Thymus (tissue), 14 donors: ENCODE measurements at places on chromosomes 13 and 19. TPM values are rescaled to one million over a fixed set of nuclear protein-coding genes. Genes with fewer than 3 reads are reported as not detected.
A peak's percentile ranks its signal among the peaks of the same experiment; 100 is the strongest.

DNA sequence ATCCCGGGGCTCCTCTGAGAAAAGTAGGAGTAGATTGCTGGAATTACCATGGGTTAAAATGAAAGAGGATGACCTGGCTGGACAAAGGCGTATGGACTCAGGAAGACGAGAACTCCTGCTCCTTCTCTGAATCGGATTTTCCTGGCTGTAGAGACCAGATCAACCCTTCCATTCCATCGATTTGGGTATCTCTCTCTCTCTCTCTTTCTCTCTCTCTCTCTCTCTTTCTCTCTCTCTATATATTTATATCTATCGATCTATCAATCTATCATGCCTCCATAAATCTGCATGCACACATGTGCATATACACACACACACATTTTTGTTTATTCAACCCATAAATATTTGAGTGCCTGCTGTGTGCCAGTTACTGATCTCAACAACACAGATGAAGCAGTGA, 234.9 kb downstream of the LMO7 start:
- no peak for DNase-seq

DNA sequence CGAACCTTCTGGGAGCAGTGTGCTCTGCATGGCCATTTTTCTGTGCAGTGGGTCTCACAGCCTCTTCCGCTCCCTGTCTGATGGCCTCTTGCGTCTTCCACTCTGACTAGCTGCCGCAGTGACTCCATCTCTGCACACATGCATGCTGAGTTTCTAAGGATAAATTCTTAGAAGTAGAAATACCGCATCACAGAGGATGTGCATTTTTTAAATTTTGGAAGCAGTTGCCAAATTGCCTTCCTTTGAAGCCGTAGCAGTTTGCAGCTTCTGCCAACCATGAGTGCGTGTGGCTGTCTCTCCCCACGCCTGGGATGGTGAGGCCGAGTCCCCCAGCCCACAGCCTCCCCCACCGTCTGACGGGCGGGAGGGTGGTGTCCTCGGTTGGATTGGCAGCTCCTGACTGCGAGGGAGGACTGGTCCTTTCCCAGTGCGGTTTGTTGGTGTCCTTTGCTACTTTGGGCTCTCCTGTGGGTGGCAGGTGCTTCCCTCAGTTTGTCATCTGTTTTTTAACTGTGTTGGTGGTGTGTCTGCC, 9.8 kb downstream of the FZR1 start:
- no peak for DNase-seq

- no peak for DNase-seq
Measured at GRCh38 chr13:93861818-93862217, 617.7 kb downstream of the DCT start.

DNA sequence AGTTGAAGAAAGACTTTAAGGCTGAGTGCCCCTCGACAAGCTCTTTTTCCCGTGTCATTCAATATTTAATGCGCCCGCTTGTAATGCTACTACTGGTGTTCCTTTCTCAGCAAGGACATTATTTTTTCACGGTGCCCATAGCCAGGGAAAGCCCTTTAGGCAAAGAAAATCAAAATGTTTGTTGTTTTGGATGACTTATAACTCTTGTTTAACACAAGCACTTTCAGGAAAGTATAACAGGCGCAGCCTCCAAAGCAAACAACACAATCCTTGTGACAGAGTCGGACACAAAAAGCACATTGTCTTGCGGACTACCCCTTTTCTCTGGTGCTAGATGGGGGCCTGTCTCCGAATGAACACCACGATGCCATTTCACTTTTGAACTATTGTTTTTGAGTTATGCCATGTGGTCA, 12.4 kb downstream of the ZIC5 start:
- DNase-seq, result no peak

- DNase-seq, result peak; percentile 71
Measured at GRCh38 chr19:13784731-13785452, 10.4 kb upstream of the ZSWIM4 start.

GRCh38 chr19:17049711-17050280, 23.2 kb upstream of the CPAMD8 start:
- DNase-seq, result no peak

C19orf73 gene
- 4.0 TPM for polyA plus RNA-seq

- DNase-seq, result no peak
Measured at GRCh38 chr19:31257426-31258130, 91.7 kb downstream of the TSHZ3 start.

GRCh38 chr13:35797991-35798390, 321.5 kb upstream of the MAB21L1 start:
- no peak for DNase-seq

GRCh38 chr19:39296055-39296645, at the start of gene IFNL1:
Gene IFNL1 (plus strand): TSS chr19:39296407. CDS start chr19:39296422, 15 bp downstream.
- DNase-seq, result no peak

DNA sequence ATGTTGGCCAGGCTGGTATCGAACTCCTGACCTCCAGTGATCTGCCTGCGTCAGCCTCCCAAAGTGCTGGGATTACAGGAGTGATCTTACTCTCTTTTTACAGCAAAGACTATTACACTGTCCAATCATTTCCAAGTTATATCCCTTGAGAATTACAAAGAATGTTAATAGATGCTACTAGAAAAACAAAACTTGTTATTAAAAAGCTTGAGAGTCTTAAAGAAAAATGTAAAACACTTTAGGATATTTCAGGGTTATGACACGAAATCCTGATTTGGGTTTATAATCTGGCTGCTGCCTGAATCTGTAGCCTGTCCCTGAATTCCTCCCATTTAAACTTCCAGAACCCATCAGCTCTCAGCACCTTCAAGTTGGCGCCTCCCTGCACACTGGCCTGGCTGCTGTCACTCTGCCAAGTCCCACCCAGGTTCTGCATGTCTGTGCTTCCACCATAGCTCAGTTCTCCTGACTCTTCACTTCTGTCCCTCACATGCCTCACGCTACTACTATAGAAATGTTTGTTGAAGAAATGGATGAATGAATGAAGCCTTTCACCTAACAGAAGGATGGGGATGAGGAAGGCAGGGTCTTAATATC, 55.8 kb upstream of the RFXAP start:
- DNase-seq, result no peak

- no peak for DNase-seq
Measured at GRCh38 chr13:75222031-75222430, 259.9 kb downstream of the TBC1D4 start.

GRCh38 chr19:43763473-43763939, 8.7 kb upstream of the SMG9 start:
- DNase-seq, result no peak

DNA sequence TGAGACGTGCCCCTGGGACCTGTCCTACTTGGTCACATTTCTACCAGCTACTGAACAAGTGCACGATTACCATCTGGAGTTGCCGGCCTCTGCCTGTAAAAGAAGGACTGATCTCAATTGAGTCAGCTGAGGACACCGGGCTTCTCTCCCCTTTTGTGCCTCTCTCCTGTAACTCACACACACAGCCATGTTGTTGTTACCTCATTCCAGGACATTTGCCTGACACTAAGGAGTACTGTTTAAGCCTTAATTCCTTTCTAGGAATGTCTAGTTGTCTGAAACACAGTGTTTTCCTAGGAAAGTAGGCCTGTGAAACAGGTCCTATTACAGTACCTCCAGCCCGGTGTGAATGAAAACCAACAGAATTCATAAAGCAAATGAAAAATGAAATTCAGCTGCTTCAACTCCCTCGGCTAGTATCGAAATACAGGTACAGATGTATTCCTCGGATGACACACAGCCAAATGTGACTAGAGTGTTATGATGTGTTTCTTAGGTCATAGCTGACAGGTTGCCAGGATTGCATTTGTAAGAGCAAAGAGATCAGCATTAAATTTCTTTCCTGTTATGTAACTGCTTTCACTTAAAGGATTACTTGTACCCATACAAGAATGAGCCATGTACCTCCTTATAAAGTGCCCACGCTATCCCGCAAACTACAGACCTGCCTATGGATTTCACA, 152.0 kb upstream of the IRS2 start:
- peak; percentile 4 for DNase-seq

GRCh38 chr13:83216479-83217245, 665.6 kb downstream of the SLITRK1 start:
- DNase-seq, result no peak

ZNF69 gene
- polyA plus RNA-seq, result 9.4 TPM

GRCh38 chr13:59842507-59842906, 321.2 kb downstream of the DIAPH3 start:
- no peak for DNase-seq

TINCR gene
- polyA plus RNA-seq, result 0.71 TPM

TEX101 gene
- polyA plus RNA-seq, result 0.18 TPM

DNA sequence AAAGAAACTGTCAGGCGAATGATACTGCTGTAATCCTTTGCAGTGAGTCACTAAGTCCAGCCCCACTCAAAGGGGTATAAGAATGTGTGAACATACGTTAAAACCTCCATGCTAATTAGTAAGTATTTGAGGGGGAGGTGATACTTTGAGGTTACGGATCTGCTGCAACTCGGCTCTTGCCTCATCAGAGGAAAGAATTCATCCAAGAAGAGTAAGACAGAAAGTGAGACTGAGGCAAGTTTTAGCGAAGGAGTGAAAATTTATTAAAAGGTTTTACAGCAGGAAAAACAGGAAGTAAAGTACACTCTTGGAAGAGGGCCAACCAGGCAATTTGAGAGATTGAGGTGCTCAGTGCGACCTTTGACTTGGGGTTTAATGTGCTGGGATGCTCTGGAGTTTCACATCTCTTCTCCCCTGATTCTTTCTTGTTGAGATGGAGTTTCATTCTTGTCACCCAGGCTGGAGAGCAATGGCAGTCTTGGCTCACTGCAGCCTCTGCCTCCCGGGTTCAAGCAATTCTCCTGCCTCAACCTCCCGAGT, 9.8 kb downstream of the CLEC4M start:
- no peak for DNase-seq

GRCh38 chr13:60583196-60583888, 186.3 kb downstream of the TDRD3 start:
- no peak for DNase-seq

DNA sequence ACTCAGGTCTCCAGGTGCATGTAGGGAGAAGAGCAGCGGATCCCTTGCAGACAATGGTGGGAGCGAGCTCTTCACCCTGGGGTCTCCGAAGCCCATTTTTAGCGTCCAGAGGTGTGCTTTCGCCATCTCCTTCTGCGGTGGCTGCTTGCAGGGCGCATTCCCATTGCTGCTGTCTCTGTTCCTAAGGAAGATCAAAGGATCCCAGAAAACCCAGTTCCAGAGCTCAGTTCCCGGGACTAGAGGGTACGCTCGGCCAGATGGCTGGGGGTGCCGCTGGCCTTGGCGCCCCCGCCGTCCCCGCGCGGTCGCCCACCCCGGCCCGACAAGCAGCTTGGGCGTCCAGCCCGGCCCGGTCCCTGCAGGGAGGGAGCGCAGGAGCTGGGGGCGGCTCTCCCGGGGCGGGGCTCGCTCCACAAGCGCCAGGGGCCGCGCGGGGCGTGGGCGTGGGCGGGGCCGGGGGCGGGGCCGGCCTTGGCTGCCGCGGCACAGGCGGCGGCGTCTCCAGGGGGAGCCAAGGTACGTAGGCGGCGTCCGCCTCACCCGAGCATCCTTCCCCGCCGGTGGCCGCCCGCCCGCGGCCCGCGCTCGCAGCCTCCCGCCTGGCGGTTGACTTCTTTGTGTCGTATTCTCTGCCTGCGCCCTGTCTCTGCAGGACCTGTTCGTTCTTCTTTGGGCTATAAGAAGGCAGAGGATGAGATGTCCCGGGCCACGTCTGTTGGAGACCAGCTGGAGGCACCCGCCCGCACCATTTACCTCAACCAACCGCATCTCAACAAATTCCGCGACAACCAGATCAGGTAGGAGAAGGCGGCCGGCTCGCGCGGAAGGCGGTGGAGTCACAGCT, 96.8 kb downstream of the ATP8A2 start:
- peak; percentile 3 for DNase-seq

GRCh38 chr19:15895876-15896430, 1.9 kb downstream of the CYP4F2 start:
- no peak for DNase-seq

BST2 gene
- 221 TPM for polyA plus RNA-seq

- no peak for DNase-seq
Measured at GRCh38 chr19:35812220-35813042, at the start of gene PRODH2. Gene PRODH2 (minus strand): TSS chr19:35812845. CDS start chr19:35812805, 40 bp downstream.

DNA sequence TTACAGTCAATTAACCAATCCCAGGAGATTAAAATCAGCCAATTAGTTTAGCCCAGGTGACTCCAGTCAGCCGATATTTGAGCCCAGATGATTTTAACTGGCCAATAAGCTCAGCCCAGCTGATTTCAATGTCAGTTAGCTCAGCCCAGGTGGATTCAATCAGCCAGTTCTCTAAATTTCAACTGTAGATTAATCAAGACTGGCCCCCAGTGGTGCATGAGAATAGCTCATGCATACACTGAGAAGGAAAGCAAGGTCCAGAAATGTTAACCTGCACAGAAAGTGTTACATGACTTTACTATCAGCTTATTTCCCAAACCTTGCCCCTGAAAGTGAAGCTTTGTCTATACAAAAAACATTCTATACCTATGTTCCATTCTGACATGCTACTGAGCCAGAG, 55.4 kb upstream of the ZNF724 start:
- no peak for DNase-seq

DNA sequence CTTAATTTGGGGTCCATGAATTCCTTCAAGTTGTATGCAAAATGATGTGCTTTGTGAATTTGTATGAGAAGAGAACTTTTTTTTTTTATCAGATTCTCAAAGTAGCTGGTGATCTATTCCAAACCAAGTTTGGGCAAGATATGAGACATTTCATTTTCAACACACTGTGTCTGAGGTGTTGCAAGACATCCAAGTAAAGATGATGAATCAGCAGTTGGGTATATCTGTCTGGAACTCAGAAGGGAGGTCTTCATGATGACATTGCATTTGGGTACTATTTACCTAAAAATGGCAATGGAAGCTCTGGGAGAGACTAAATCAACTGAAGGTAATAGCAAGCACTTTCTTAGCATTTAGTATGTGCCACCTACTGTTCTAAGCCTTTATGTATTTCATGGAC, 2.8 kb downstream of the FAM124A start:
- DNase-seq, result no peak

GRCh38 chr19:6100284-6100915, 9.9 kb downstream of the RFX2 start:
- DNase-seq, result no peak

GRCh38 chr13:37326334-37326733, 220.9 kb upstream of the CSNK1A1L start:
- DNase-seq, result no peak

DNA sequence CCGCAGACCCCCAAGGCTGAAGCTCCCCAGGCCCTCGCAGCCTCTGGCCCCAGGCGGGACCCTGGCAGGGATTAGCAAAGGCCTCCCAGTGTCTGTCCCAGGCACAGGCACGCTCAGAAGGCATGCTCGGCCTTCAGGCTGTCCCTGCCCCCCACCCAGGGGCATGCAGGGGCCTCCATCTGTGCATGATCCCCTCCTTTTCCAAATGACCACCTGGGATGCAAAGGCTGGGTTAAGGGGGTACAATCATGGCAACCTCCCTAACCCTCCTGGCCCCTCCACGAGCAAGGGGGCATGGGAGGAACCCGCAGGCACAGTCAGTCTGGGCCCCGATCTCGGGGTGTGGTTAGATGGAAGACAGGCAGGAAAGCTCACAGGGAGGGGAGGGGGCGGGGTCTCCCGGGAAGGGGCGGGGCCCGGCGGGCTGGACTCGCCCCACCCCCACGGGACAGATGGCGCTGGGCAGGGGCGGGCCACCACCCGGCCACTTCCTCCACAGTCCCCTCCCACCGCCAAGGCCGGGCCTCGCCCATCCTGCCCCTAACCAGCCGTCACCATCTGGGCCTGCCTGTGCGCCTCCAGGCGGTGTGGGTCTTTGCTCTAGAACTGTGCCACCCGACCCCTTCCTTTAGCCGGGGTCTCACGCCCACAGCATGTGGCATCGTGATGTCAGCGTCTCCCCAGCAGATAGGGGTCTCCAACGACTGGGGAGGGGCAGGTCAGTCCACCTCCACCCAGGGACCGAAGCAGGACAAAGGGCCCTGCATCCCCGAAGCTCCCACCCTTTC, 7.0 kb upstream of the REXO1 start:
- DNase-seq, result peak; percentile 76
